AG10803 (cell line): ENCODE measurements at places on chromosomes 12 and 14.
A peak's percentile ranks its signal among the peaks of the same experiment; 100 is the strongest.

DNA sequence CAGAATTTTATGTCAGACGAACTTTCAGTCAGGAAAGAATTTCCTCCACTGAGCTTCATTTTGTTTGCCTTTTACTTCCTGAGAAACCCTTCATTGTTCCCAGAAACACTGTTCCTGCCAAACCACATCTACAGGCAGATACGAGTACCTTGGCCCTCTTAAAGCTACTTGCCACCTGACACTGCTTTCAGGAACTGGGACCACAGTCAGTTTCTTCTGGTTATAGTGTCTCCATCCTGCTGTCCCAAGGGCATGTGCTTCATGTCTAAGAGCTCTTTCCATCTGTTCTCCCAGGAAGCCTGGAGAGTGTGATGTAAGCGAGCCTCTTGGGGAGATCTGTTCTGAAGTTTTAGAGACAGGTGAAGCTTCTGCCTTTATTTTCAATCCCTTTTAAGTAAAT, 161.7 kb upstream of the PLEKHA5 start:
- DNase-seq: no peak

DNA sequence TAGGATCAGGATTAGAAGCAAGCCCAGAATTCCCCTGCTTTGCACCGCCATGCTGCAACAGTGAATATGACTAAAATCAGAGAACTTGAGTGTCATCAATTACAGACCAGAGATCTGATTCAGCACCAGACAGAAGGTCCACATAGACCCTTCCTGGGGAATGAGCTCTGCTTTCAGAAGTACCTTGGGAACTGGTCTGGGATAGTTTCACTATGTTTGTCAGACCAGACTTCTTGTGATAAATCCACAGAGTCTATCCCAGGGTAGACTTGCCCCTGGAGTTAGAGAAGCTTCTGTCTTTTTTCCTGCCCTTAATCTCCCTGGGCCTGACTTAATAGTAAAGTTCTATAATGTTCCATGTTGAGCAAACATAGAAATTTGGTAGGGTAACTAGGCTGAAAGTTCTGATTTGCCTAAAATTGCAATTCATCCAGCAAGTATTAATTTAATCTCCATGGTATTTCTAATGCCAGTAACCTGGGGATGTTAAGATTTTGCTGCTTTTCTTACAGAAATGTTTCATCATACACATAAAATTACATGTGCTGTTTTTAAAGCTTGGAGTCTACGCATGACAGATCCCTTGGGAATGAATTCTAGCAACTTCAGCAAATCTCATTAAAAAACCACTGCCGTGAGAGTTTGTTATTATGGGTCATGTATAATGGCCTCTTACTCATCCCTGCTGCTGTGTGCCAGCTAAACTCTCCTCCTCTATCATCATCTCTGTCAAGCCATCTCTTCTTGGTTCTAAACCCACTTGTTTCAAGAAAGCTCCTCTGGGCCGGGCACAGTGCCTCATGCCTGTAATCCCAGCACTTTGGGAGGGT, 61.3 kb upstream of the METAP2 start:
- DNase-seq: peak; percentile 99

- DNase-seq: no peak
Measured at GRCh38 chr12:112879191-112879705, 27.5 kb upstream of the OAS1 start.

GRCh38 chr12:14981049-14981448, 8.2 kb downstream of the PDE6H start:
- DNase-seq: no peak

DNA sequence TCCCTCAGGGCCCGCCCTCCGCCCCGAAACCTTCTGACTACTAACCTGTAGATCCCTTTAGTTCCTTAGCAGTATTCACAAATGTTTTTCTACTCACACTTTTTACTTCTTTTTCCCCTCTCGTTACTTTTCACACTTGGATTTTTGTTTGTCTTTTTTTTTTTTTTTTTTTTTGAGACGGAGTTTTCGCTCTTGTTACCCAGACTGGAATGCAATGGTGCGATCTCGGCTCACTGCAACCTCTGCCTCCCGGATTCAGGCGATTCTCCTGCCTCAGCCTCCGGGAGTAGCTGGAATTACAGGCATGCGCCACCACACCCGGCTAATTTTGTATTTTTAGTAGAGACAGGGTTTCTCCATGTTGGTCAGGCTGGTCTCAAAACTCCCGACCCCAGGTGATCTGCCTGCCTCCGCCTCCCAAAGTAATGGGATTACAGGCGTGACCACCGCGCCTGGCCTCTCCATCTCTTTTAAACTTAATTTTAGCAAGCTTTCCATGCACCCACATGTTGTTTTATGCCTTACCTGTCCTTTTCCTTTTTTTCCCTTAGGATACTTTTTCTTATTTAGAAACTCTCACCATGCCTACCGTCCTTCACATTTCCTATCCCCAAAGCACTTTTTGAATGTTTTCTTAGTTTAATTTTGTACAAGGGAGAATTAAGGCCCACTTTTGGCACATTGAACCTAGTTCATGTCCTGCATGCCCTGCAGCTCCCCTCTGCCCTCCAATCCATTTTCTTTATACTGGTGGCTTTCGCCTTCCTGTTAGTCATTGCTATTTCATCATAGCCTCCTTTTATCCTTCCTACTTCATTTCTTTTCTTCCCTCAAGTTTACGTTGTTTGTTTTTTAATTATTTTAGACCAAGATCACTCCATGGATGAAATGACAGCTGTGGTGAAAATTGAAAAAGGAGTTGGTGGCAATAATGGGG, 1.1 kb downstream of the SP1 start:
- DNase-seq: peak; percentile 55

DNA sequence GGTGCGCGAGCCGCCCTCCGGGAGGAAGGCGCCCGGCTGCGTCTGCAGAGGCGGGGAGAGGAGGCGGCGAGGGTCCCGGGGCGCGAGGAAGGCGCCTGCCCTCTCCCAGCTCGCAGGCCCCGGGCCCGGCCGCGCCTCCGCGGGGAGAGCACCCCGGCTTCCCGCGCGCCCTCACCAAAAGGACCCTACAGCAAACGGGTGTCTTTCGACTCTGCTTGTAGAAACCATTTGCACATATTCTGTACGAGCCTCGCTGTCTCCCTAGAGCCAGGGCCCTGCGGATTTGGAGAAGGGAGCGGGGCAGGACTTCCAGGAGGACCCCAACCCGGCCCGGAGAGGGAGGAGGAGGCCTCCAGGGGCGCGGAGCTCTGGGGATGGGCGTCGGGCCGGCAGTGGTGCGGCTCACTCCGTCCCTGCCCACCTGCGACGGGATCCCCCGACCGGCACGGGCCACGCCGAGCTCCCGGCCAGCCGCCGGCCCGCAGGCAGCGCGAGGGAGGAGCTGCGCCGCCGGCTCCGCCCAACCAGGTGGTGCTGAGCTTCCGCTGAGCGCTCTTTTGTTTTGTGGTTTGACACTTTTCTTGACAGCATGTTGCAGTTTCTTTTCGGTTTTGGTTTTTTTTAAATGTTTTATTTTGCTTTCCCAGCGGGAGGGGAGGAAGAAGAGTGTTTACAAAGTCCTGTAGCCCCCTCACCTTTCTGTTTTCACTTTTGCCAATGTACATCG, 103.3 kb upstream of the FKBP4 start:
- no peak for DNase-seq

DNA sequence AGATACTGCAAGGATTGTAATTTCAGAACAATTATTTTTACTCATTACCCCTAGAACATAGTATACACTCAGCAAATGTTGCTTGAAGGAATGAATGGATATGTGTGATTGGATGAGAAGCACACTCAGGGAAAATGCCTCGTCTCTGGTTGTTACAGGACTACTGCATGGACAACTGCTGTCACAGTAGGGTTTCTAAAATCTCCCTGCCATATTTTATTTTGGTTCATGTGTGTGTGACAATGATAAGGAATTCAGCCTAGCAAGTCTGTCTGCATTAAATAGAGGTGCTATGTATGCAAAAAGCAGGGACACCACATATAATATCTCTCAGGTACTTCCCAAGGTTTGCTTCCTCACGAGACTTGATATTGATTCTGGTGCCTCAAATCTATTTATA, 1.4 kb downstream of the PTPRR start:
- no peak for DNase-seq

GRCh38 chr12:4810219-4810671, 90.0 kb downstream of the GALNT8 start:
- DNase-seq: no peak

GRCh38 chr12:86234316-86234855, 21.8 kb downstream of the MGAT4C start:
- no peak for DNase-seq

- DNase-seq: no peak
Measured at GRCh38 chr14:68164711-68165113, 345.1 kb downstream of the RAD51B start.

- peak; percentile 52 for DNase-seq
Measured at GRCh38 chr14:50714450-50715073, 46.5 kb upstream of the SAV1 start.
